ENCODE measurements at places on chromosomes 7 and 10. TPM values are rescaled to one million over a fixed set of nuclear protein-coding genes. Genes with fewer than 3 reads are reported as not detected.

CCL24 gene
- not detected for total RNA-seq

OR9A2 gene
- not detected for total RNA-seq

FAM13C gene
- 0.39 TPM for total RNA-seq

CHAT gene
- not detected for total RNA-seq

PALD1 gene
- total RNA-seq: 21.6 TPM

MALRD1 gene
- total RNA-seq: 0.20 TPM

CNPY1 gene
- total RNA-seq: not detected

TRIM50 gene
- total RNA-seq: not detected

CHN2 gene
- 3.3 TPM for total RNA-seq

- H3K27me3 ChIP-seq: no peaks in the 10 kb centered on the region
- H3K27ac ChIP-seq: no peak overlapping the region
- no peak for DNase-seq
- H3K4me3 ChIP-seq: no peak overlapping the region
- no peaks in the 10 kb centered on the region for H3K36me3 ChIP-seq
Observed at GRCh38 chr7:135717693-135718092, 10.3 kb downstream of the SLC13A4 start.

GRCh38 chr10:112615269-112615668, 168.3 kb downstream of the VTI1A start:
- no peaks in the 10 kb centered on the region for H3K27me3 ChIP-seq
- no peak overlapping the region for H3K4me3 ChIP-seq

GRCh38 chr10:86056672-86057071, 309.9 kb downstream of the GRID1 start:
- no peak overlapping the region for H3K27ac ChIP-seq
- H3K36me3 ChIP-seq: no peaks in the 10 kb centered on the region
- no peaks in the 10 kb centered on the region for H3K4me1 ChIP-seq

GRCh38 chr7:19353180-19353579, 208.0 kb upstream of the FERD3L start:
- DNase-seq: no peak
- no peaks in the 10 kb centered on the region for H3K36me3 ChIP-seq
- H3K4me1 ChIP-seq: no peaks in the 10 kb centered on the region
- no peaks in the 10 kb centered on the region for H3K27me3 ChIP-seq
- no peak overlapping the region for H3K4me3 ChIP-seq

- H3K4me1 ChIP-seq: no peaks in the 10 kb centered on the region
- peak; percentile 69 for DNase-seq
- H3K27me3 ChIP-seq: no peaks in the 10 kb centered on the region
- no peaks in the 10 kb centered on the region for H3K36me3 ChIP-seq
- no peak overlapping the region for H3K27ac ChIP-seq
Observed at GRCh38 chr7:20330928-20331909, 519 bp downstream of the ITGB8 start.

DNA sequence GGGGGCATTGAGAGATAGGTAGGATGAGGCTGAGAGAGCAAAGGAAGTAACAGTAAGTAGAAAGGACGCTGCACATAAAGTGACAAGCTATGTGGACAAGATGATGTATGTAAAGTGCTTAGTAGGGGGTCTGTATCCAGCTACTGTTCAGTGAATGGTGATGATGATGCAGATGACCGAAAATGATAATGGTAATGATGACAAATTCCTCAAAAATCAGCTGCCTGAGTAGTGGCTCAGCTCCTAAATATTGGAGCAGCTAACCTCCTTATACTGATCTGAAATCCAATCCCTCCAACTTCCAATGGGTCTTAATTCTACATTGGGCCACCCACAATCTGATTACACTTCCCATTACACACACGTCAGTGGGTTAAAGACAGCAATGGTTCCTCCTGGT, 27.1 kb upstream of the KCNMA1 start:
- H3K27me3 ChIP-seq: no peaks in the 10 kb centered on the region
- no peaks in the 10 kb centered on the region for H3K4me1 ChIP-seq
- no peak for DNase-seq
- no peak overlapping the region for H3K4me3 ChIP-seq
- H3K27ac ChIP-seq: no peak overlapping the region

GRCh38 chr7:128321044-128321422, 22.7 kb downstream of the RBM28 start:
- no peaks in the 10 kb centered on the region for H3K4me1 ChIP-seq
- H3K36me3 ChIP-seq: peaks cover 43% of the 10 kb centered on the region
- H3K27ac ChIP-seq: no peak overlapping the region
- H3K27me3 ChIP-seq: no peaks in the 10 kb centered on the region
- no peak for DNase-seq

DNA sequence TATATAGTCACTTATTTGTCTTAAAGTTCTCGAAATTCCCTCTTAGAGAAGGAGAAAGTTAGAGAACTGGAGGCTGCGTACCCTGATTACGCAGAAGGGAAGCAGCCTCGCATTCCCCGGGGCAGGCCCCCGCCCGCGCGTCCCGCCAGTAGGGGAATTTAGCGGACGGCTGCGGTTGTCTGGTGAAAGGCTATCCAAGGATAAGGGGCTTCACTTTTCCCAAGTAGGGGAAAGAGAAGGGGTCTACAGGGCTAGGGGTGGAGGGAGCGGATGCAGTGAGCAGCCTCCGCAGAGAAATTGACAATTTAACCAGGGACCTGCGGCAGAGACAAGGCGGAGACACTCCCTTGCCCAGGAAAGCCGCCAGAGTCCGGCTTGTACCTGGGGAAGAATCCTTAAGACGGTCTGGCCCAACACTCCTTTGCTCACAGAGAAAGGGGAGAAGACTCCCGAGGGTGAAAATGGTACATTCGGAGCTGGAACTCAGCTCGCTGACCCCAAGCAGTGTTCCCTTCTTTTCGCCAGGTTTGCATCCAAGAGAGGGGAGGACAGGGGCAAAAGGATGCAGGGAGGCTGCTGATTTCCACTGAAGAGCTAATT, 994 bp upstream of the MAGI2 start:
- H3K4me1 ChIP-seq: no peaks in the 10 kb centered on the region
- peak; percentile 44 for DNase-seq
- H3K27ac ChIP-seq: no peak overlapping the region
- peak overlapping the region; percentile 95 for H3K4me3 ChIP-seq
- peaks cover 16% of the 10 kb centered on the region for H3K27me3 ChIP-seq

DNA sequence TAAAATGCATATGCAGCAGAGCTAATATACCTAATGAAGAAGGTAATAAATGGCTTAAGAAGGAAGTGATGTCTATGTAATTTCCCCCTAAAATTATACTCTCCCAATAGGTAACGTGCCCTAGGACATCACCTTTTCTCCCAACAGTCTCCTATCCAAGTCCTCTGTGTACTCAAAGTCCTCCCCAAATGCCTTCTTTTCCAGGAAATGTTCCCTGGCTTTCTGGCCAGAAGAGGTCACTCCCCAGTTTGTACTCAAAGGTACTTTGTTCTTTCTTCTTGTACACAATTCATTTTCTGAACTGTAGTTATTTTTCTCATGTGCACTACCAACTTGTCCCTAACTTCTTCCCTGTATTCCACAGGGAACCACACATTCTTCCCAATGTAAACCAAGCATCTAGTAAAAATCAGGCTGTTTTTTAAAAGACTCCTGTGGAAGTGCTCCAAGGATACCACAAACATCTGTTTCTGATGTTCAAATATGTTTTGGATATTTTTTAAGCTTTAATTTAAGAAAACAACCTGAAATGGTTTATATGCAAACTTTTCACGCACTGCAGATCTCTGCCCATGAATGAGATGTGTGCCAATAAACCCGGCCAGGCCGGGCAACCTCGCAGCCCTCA, 262.3 kb upstream of the KLF14 start:
- no peak overlapping the region for H3K4me3 ChIP-seq
- DNase-seq: no peak
- no peaks in the 10 kb centered on the region for H3K36me3 ChIP-seq
- H3K27ac ChIP-seq: no peak overlapping the region

GRCh38 chr7:97973206-97973658, 16.8 kb downstream of the OCM2 start:
- peaks cover 4% of the 10 kb centered on the region for H3K36me3 ChIP-seq
- H3K27ac ChIP-seq: no peak overlapping the region
- no peaks in the 10 kb centered on the region for H3K4me1 ChIP-seq
- H3K27me3 ChIP-seq: no peaks in the 10 kb centered on the region

GRCh38 chr10:62811159-62811875, 4.8 kb downstream of the EGR2 start:
- no peak for DNase-seq
- H3K4me1 ChIP-seq: no peaks in the 10 kb centered on the region
- H3K4me3 ChIP-seq: no peak overlapping the region
- H3K36me3 ChIP-seq: peaks cover 10% of the 10 kb centered on the region
- H3K27me3 ChIP-seq: peaks cover 18% of the 10 kb centered on the region

GRCh38 chr10:2011106-2011716, 273.9 kb upstream of the ADARB2 start:
- H3K27me3 ChIP-seq: no peaks in the 10 kb centered on the region
- H3K36me3 ChIP-seq: no peaks in the 10 kb centered on the region
- no peak overlapping the region for H3K4me3 ChIP-seq
- no peaks in the 10 kb centered on the region for H3K4me1 ChIP-seq
- DNase-seq: peak; percentile 48

DNA sequence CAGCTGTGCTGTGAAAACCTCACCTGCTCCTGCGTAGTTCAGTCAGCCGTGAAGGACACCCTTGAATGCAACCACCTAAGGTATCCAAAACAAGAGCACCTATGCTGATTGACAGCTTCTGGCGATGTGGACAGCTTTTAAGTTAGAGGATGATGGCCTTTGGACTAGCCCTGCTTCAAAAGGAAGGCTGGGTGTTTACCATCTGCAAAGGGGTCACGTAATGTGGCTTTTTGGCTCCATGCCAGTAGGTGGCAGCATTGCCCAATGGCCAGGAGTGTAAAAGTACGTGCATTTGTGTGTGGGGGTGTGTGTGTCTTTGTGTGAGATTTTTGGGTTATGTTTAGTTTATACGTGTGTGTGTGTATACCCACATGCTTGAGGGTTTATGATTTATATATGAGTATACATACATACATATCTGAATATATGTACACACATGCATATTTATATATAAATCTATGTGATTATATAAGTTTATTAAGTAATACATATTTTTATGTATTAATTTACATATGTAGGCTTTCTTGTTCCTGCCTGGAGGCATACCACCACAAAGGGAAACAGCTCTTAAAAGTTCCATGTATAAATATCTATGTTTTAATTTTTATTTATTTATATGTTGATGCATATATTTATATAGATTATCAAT, 236.3 kb upstream of the ANKRD30A start:
- no peaks in the 10 kb centered on the region for H3K4me1 ChIP-seq
- no peak overlapping the region for H3K27ac ChIP-seq
- H3K36me3 ChIP-seq: 0 out of 2 replicates have a peak, but pooled peaks cover 4% of the 10 kb centered on the region
- no peaks in the 10 kb centered on the region for H3K27me3 ChIP-seq
- peak; percentile 52 for DNase-seq
- H3K4me3 ChIP-seq: no peak overlapping the region

GRCh38 chr7:13276977-13277376, 589.5 kb downstream of the ARL4A start:
- DNase-seq: no peak
- H3K27me3 ChIP-seq: no peaks in the 10 kb centered on the region
- no peaks in the 10 kb centered on the region for H3K4me1 ChIP-seq
- no peak overlapping the region for H3K27ac ChIP-seq
- no peak overlapping the region for H3K4me3 ChIP-seq

DNA sequence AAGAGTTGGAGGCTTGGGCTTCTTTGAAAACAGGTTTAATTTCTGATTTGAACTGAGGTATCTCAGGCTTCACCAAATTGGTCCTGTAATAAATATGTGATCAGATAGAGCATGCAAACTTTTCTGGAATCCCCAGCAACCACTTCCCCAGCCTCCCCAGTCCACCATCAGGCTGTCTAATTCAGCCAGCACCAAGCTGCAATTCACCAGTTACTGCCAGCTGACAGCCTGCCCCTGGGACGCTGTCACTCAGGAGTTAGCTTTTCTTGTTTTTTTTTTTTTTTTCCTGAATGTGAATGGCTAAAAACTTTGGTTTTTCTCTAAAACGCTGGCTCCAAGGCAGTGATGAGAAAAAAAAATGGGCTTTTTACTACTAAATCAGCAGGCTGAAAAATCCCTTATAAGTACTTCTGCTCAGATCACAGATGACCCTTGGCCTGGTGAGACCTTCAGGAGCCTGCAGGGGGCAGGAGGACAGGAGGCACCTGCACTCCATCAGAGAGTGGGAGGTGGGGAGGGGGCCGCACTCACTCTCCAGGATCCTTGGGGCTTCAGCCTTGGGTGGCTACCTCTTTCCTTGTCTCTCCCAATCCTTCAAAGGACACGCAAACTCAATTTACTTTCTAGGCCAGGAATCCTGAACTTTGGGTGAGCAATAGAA, 349.4 kb downstream of the GATA3 start:
- no peak overlapping the region for H3K4me3 ChIP-seq
- DNase-seq: peak; percentile 72
- H3K36me3 ChIP-seq: no peaks in the 10 kb centered on the region

GRCh38 chr10:18607503-18608378, 43.6 kb downstream of the NSUN6 start:
- H3K27me3 ChIP-seq: no peaks in the 10 kb centered on the region
- H3K36me3 ChIP-seq: peaks cover 2% of the 10 kb centered on the region
- no peak overlapping the region for H3K27ac ChIP-seq
- H3K4me1 ChIP-seq: no peaks in the 10 kb centered on the region
- no peak for DNase-seq

GRCh38 chr7:33091111-33091531, 18.1 kb downstream of the RP9 start:
- H3K4me3 ChIP-seq: no peak overlapping the region
- DNase-seq: no peak
- H3K36me3 ChIP-seq: peaks cover 17% of the 10 kb centered on the region
- no peaks in the 10 kb centered on the region for H3K27me3 ChIP-seq
- H3K4me1 ChIP-seq: no peaks in the 10 kb centered on the region

- no peaks in the 10 kb centered on the region for H3K4me1 ChIP-seq
- no peak for DNase-seq
- no peak overlapping the region for H3K27ac ChIP-seq
Observed at GRCh38 chr7:69438584-69439412, 159.5 kb upstream of the AUTS2 start.

GRCh38 chr7:102188746-102189145, 97.9 kb upstream of the SH2B2 start:
- H3K4me3 ChIP-seq: no peak overlapping the region
- H3K27ac ChIP-seq: no peak overlapping the region
- no peaks in the 10 kb centered on the region for H3K4me1 ChIP-seq
- no peaks in the 10 kb centered on the region for H3K27me3 ChIP-seq
- DNase-seq: no peak

DNA sequence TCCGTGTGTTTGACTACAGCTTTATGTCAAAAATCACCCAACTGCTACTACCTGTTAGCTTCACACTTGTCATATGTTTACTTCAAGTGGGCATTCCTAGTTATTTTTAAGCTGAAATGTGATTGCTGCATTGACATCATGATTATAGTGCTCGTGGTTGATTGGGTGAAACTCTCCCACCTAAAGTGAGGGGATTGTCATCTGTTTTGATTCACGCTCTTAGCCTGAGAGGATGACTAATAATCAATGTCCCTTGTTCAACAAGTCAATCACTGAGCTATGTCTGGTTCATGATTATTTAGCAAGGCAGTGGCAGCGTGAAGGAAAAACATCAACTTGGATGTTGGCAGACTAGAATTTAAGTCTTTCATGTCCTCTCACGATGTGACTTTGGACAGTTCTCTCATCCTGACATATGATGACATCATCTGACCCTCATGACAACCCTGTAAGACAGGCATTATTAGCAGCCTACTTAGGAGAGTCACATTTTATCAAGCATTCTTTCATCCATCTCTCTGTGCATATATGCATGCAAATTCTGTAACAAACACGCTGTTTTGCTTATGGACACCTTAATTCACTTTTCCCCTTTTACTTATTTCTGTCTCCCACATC, 352.6 kb upstream of the ZMIZ1 start:
- H3K27me3 ChIP-seq: no peaks in the 10 kb centered on the region
- no peaks in the 10 kb centered on the region for H3K36me3 ChIP-seq
- H3K4me1 ChIP-seq: 0 out of 2 replicates have a peak, but pooled peaks cover 4% of the 10 kb centered on the region
- no peak overlapping the region for H3K27ac ChIP-seq
- H3K4me3 ChIP-seq: no peak overlapping the region
